ENCODE measurements at places on chromosomes 3 and 15.

DNA sequence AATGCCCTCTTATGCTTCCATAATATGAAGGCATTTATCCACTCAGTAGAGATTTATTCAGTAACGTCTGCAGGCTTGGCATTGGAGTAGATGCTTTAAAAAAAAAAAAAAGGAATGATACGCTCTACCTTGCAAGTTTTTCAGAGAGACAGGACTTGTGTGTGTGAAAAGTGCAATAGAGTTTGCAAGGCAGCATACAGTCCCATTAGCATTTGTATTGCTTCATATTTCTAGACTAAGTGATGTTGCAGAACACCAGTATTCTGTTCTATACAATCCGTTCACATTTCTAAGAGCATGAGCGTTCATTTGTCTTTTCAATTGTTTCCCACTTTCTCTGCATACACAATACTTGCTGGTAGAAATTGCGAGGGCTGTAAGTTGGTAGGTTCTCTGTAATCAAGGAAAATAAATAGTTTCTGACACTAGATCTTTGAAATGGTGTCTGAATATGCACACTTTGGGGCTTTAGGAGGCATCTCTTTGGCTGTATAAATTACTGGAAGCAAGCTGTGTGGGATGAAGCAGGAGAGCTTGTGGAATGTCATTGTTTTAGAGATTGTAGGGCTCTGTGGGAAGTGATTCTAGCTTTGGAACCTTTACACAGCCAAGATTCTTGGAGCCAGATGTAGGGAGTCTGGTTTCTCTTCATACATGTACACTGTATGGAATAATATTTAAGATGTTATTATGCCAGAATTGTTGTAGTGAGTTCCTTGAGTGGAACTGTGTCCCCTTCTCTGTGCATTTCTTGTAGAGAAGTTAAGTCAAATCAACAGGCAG, 262.7 kb downstream of the FEZF2 start:
- DNase-seq, result no peak

DNA sequence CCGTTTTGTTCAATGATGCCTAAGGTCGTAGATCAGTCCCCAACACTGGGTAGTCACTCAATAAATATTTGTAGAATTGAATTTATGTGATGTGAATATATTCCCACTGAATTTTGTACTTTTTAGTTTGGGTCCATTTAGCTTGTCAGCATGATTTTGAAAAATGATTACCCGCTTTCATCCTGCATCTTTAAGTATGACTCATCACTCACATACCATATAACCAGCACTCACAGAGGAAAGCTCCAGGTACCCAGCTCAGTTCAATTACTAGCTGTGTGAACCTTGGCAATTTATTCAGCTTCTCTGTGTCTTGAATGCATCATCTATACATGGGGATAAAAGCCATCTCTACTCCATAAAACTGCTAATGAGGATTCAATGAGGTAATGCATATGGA, 2.2 kb upstream of the MLF1 start:
- no peak for DNase-seq

GRCh38 chr3:81816473-81817250, 55.2 kb upstream of the GBE1 start:
- DNase-seq, result no peak

DNA sequence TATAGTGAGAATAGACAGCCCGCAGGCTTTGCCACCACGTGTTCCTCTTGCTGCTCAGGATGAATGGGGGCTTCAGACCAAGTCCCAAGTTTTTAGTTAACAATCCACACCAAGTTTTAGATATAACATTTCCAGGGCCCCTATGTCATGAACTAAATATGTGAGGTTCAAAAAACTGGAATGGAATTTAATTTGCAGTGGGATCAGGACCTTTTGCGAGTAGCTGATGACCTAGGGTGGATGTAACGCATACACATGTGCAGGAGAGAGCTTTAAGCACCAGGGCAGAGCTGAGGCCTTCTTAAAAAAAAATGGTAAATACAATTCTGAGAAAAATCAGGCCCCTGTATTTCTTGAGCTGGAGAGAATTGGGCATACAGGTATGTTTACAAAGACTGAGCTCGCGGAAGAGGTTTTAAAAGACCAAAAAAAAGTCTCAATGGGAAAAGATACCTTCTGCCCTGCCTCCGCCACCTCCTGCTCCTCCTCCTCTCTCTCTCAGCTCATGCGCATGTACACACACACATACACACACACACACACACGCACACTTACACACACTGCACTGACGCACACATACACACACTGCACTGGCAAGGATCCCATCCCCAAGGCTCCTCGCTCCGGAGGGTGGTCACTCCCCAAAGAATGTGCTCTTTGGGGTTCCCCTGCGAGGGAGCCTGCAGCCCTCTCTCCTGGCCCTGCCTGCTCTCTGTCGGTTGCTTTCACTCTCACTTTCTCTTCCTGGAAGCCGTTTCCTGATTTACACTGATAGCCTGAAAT, 48.2 kb upstream of the IGF1R start:
- peak; percentile 78 for DNase-seq

GRCh38 chr3:51538115-51538458, 432 bp upstream of the RAD54L2 start:
- DNase-seq, result no peak

DNA sequence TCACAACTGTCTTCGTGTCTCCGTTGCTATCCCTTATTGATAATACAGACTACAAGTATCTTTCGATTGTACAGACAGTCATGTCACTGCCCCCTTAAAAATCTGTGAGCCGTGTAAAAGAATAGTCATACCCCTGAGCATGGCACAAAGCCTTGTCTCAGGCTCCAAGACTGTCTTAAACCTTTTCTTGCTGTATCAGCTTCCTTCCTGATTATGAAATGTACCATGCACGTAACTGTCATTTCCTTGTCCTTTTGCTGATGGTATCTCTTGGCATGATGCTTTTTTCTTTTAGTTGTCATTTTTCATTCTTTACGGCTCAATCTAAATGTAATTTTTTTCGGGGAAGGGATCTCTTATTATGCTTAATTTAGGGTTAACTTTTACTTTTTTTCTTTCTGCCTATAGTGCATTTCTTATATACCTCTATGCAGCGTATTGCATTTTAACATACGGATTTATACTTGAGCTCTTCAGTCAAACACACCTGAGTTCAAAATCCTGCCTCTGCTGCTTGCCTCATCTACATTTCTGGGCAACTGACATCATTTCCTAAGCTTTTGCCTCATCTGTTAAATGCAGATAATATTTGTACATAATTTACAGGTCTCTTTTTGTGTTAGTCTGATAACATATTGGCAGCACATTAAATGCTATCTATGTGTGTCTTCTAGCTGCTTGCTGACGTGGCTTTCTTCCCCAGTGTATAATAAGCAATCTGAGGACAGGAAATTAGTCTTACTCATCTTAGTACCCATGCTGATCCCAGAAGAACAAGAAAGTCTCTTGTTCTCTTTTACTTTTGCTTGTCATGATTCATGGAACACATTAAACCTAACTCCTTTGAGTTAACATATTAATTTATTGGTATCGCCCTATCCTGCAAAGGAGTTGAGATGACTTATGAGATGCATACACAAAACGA, 57.3 kb downstream of the ROBO2 start:
- DNase-seq, result no peak

GRCh38 chr15:88133795-88134194, 122.7 kb downstream of the NTRK3 start:
- no peak for DNase-seq

DNA sequence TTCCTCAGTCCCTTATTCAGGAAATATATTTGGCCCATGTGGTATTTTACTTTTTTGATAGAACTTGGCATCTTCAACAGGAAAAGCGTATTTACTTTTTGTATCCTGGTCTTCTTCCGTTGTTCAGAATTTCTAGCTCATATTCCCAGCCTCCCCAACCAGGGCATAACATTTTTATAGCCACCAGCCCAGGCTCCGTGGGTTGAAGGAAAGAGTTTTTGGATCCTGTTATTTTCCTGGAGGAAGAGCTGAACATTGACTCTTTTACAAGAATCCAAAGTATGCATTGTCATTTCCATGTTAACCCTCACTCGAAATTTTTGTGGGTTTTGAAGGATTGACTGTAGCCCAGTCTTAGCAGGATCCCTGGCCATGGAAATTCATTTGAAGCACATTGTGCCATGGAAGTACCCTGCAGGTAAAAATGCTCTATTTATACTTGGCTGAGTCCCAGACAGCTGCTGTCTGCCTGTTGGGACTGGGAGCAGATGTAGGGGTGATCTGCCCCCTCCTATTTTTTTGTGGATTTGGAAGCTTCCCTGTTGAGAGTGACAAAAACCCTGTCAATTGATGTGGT, 98.8 kb downstream of the AKAP13 start:
- DNase-seq, result no peak

- DNase-seq, result no peak
These were observed 159.6 kb upstream of the KCNH8 start for GRCh38 chr3:18988614-18989229.

DNA sequence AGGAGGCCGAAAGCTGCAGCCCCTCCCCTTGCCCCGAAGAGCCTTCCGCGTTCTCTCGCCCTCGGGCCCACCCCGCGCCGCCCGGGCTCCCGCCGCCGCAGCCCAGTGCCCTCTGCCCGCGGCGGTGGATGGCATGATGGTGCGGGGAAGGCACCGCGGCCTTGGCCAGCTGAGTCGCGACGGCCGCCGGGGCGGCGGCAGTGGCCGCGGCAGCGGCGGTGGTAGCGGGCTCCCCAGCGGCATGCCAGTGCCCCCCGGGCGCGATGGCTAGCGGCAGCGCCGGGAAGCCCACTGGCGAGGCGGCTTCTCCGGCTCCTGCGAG, 1.2 kb downstream of the TLNRD1 start:
- DNase-seq, result no peak

GRCh38 chr3:143121241-143122088, 1.9 kb downstream of the CHST2 start:
- DNase-seq, result peak; percentile 90

DNA sequence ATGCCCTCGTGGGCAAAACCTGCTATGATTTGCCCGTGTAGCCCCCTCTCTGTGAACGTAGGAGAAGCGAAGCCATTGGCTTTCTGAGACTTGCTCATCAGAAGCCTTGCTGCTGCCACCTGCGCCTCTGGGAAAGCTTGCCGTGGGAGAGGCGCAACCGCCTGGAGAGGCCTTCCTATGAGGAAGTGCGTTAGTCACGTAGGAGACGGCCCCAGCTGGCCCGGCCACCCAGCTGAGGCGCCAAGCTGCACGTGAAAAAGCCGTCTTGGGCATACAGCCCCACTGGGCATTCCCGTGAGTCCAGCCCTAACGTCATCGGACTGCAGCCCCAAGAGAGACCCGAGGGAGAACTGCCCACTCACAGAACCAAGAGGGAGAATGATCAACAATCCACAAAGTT, 49.1 kb upstream of the TJP1 start:
- peak; percentile 63 for DNase-seq

- DNase-seq, result no peak
These were observed 2.2 kb upstream of the C15orf39 start for GRCh38 chr15:75199357-75199940.

- DNase-seq, result no peak
These were observed 613.6 kb upstream of the CBLB start for GRCh38 chr3:106482451-106482850.

GRCh38 chr3:40120806-40121205, 188.7 kb upstream of the EIF1B start:
- no peak for DNase-seq

DNA sequence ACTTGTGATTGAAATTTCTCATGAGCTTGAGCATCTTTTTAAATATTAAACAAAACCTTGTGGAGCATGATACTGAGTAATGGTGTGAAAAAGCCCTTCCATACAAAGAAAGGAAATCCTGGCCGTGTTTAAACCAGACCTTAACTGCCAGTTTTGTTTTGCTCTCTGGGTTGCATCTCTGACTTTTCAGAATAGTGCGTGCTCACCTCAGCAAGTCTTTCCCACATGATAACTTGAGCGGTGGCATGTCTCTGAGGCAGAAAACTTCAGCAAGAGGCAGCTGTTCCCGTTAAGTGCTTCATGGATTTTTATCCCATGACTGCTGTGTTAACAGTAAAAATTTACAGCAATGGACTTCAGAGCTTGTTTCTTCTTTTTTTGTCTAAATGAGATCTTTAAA, 393.3 kb downstream of the FEZF2 start:
- DNase-seq, result no peak

DNA sequence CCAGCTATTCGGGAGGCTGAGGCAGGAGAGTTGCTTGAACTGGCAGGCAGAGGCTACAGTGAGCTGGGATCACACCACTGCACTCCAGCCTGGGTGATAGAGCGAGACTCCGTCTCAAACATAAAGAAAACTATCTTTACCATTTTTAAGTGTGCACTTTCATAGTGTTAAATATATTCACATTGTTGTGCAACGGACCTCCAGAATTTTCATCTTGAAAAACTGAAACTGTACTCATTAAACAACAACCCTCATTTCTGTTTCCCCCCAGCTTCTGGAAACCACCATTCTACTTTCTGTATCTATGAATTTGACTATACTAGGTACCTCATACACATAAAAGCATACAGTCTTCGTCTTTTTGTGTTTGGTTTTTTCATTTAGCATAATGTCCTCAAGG, 375.1 kb downstream of the SHQ1 start:
- DNase-seq, result no peak

GRCh38 chr3:49602049-49602554, 47.8 kb downstream of the BSN start:
- no peak for DNase-seq

DNA sequence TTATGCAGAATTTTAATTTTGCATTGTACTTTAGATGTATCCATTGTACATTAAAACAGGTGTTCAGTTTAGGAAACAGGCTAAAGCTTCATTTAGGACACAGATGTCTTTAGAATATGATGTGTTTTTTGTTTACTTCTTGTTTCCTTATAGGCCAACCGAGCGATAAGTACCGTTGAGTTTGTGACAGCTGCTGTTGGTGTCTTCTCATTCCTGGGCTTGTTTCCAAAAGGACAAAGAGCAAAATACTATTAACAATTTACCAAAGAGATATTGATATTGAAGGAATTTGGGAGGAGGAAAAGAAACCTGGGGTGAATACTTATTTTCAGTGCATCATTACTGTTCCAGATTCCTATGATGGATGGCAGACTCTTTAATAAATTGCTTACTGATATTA, 29.4 kb downstream of the PLAAT1 start:
- no peak for DNase-seq

- no peak for DNase-seq
These were observed 2.1 kb upstream of the ITGA11 start for GRCh38 chr15:68434021-68434420.

DNA sequence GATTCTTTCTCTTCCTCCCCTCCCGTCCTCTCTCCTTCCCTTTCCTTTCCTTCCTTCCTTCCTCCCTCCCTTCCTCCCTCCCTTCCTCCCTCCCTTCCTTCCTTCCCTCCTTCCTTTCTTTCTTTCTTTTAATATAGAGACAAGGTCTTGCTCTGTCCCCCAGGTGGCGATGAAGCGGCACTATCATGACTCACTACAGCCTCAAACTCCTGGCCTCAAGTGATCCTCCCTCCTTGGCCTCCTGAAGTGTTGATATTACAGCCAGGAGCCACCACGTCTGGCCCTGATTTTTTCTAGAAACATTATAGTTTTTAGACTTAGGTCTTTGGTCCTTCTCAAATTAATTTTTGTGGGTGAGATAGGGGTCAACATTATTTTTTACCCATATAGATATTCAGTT, 15.5 kb downstream of the GRM2 start:
- DNase-seq, result no peak

- no peak for DNase-seq
These were observed 352.6 kb downstream of the CGGBP1 start for GRCh38 chr3:87706176-87706575.

- no peak for DNase-seq
These were observed 340.2 kb downstream of the LRRC3B start for GRCh38 chr3:26962492-26963360.
